Osteocyte (in vitro differentiated cells): ENCODE measurements at places on chromosomes 11 and 22. TPM values are rescaled to one million over a fixed set of nuclear protein-coding genes. Genes with fewer than 3 reads are reported as not detected.

The MRPL40 gene
- 24.2 and 29.6 TPM in 2 replicates for total RNA-seq

- DNase-seq = no peak
Measured at GRCh38 chr11:126280595-126280994, 2.3 kb upstream of the TIRAP start.

DNA sequence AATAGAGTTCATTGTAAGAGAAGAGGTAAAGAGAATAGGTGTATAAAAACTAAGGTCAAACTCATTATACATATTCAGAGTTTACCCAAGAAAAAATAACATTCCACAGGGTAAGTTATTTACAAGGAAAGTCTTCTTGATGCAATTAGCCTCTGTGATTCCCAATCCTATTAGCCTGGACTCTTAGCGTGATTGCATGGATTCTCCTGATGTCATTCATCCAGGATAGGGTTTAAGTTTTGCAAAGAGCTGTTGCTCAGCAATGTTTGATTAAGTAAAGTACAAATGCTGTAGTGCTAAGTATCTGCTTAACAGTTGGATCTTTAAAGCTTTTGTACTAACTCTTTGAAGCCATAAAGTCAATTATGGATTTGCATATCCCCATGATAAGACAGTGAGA is 767.8 kb upstream of the LUZP2 start:
- no peak for DNase-seq

DNA sequence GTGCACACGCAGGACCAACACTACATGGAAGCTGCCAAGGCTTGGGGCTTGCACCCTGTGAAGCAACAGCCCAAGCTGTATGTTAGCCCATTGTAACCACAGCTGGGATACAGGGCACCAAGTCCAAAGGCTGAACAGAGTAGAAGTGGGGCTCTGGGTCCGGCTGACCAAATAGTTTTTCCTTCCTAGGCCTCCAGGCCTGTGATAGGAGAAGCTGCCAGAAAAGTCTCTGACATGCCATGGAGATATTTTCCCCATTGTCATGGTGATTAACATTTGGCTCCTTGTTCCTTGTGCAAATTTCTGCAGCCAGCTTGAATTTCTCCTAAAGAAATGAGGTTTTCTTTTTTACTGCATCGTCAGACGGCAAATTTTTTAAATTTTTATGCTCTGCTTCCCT is 941.2 kb downstream of the FAM181B start:
- DNase-seq = no peak

- DNase-seq = no peak
Measured at GRCh38 chr11:10019906-10020682, 273.9 kb downstream of the SBF2 start.
